Muscle of back (tissue), 13 donors: ENCODE measurements at places on chromosomes 5 and 9.
A peak's percentile ranks its signal among the peaks of the same experiment; 100 is the strongest.

DNA sequence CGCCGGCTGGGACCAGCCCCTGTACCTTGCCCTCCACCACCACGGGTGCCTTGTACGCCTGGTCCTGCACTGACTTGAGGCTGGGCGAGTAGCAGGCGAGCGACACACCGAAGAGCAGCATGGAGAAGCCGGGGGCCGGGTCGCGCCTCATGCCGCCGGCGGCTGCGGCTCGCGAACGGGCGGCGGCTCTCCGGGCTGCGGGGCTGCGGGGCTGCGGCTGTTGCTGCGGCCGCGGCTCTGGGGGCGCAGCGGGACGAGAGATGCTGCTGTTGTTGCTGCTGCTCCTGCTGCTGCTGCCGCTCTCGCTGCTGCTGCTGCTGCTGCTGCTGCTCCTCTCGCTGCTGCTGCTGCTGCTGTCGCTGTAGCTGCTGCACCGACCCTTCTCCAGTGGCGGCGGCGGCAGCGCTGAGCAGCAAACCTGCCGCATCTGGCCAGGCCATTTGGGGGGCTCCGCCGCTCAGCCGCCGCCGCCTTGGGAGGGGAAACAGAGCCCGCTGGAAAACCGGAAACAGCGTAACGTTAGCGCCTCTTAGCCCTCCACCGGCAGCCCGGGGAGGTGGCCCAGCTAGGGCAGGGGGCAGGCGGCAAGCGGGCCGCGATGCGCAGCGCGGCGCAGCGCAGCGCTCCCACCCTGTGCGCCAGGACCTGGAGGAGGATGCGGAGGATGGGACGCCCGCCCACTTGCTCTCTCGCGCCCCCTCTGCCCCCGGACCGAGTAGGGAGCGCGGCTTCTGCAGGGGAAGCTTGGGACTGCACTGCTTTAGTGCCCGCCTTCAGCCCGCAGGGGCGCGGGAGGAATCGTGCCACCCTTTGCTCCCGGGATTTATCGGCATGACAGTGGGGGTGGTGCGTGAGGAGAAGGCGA lies at the start of gene NRG2:
Gene NRG2 (minus strand): TSS at position 657 of the 865 bp plus-strand sequence.
- peak; percentile 31 for DNase-seq

DNA sequence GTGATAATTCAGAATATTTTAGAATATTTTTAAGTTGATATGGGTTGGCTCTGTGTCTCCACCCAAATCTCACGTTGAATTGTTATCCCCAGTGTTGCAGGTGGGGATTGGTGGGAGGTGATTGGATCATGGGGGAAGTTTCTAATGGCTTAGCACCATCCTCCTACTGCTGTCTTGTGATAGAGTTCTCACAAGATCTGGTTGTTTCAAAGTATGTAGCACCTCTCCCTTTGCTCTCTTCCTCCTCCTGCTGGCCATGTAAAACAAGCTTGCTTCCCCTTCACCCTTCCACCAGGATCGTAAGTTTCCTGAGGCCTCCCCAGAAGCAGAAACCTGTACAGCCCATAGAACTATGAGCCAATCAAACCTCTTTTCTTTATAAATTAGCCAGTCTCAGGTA lies 214.6 kb upstream of the C9orf72 start:
- DNase-seq: no peak

GRCh38 chr9:78221425-78221824 lies 14.4 kb upstream of the CEP78 start:
- DNase-seq: no peak

DNA sequence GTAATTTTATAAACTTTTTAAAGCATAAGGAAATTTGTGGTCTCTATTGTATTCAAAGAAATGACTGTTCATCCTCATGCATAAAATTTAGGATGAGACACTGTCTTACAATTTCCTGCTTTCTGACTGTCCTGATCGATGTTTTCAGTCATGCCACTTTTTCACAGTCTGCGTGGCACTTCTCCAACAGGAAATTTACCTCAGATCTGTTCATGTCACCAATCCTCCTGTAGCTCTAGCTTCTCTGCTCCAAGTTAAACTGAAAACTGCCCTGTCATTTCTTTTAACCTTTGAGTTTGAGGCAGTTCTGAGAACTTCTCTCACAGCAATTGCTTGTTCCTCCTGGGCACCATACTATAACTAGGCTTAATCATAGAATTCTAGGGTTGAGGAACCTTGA lies 455.1 kb downstream of the EFNA5 start:
- no peak for DNase-seq

DNA sequence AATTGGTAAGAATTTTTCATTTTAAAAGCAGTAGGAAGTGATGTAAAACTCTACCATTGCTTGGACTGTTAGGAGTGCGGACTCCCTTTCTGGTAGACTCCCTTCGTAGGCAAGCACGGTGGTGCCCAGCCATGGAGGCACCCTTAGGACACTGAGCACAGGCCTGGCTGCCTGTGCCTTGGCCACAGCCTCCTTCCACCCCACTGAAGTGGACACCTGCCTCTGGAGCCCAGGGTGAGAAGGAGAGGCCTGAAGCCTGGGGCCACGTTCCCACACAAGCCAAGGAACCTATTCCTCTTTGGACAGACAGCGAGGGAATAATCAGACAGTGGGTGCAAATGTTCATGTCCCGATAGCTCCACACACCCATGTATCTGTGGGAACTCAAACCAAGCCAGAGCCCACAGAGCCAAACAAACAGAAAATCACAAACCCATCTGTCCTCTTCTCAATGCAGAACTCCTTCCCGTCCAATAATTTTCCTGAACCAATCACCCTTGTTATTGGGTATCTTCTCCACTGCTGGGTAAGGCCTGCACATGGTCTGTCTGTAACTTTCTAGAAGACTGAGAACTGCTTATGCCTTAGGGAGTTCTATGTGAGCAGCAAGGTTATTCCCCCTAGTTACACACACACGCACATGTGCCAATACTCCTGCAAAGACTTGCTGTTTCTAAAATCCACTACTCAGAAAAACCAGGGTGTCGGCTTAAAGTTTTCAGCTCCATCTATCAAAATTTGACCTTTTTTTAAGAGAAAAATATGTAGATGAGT lies 45.2 kb downstream of the UBE2QL1 start:
- no peak for DNase-seq

- DNase-seq: no peak
These were observed 57.1 kb downstream of the MACROH2A1 start for GRCh38 chr5:135341696-135342550.

GRCh38 chr5:172445866-172446265 lies 8.5 kb downstream of the SH3PXD2B start:
- DNase-seq: no peak

- DNase-seq: peak; percentile 93
These were observed 101.7 kb upstream of the SPATA31D4 start for GRCh38 chr9:81826517-81826906.

DNA sequence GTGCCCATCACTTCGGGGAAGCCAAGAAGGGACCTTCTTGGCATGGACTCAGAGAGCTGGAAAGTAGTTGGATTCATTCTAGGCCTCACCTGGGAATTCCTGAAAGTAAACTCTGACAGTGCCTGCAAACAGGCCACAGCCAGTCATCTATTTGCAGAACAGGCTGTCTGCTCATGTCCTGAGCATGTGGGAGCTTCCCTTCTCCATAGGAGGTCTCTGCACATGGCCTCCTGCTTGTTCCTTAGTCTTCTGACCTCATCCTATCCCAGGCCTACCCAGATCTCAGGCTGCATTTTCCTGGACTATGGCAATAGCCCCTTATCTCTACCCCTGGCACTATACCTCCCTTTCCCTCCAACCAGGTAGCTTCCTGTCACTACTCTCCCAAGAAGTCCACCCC lies 67.2 kb upstream of the FSTL4 start:
- no peak for DNase-seq

DNA sequence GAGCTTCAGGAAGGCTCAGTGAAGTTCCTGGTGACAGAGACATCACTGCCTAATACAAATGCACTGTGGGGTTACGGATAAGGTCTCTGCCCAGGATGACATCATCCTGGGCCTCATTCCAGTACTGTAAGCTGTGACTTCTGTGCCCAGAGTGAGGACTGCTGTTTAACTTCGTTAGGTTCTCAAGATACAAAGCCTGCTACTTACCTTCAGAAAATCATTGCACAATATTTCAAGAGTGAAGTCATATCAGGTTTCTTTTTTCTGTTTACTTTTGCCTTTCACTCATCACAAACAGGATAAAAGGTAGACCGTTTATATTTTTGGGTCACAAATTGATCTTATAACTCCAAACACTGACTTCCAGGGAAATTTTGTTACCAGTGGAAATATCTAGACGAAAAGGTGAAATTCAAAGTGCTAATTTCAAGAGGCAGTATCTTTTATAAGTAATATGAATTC lies 241.2 kb downstream of the PIK3R1 start:
- peak; percentile 55 for DNase-seq

DNA sequence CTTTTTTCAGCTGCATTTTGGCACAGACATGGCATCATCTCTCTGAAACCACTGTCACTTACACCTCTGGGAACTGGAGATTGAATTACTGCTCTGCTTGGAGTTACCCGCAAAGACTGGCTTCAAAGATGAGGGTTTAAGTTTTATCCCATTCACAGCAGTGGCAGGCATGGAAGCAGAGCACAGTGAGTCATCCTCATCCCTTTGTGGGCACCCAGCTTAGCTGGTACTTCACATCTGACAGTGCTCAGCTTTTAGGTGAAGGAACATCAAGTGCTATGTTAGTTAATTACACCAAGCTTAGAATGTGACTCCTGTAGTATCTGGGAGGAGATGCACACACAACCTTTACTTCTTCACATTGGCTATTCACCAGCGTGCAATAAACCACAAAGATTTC lies 24.8 kb upstream of the ALDH1A1 start:
- no peak for DNase-seq

DNA sequence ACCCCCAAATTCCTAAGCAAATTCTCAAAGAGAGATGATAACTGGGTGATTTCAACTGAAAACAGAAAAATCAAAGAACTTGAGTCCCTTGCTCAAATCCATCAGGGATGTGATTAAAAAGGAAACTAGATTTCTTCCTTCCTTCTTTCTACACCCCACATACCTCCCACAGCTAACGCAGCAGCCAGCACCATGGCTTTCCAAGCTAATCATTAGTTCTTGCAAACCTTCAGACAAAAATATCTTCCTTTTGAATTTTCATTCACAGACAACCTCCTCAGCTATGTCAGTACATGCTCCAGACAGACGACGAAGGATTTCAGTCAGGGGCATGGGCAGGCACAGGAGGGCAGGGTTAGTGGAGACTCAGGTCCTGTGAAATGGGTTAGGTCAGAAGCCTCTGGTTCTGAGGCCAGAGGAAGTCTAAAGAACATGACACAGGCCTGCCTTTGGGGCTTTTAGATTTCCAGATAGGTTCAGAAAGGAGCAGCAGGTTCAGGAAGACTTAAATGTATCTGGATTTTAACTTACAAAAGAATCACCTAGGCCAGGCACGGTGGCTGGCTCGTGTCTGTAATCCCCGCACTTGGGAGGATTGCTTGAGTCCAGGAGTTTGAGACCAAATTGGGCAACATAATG lies 173.7 kb upstream of the NFIB start:
- no peak for DNase-seq

GRCh38 chr5:60811105-60811504 lies 33.0 kb downstream of the ELOVL7 start:
- DNase-seq: no peak

- no peak for DNase-seq
These were observed 13.2 kb upstream of the GFPT2 start for GRCh38 chr5:180366326-180366725.

DNA sequence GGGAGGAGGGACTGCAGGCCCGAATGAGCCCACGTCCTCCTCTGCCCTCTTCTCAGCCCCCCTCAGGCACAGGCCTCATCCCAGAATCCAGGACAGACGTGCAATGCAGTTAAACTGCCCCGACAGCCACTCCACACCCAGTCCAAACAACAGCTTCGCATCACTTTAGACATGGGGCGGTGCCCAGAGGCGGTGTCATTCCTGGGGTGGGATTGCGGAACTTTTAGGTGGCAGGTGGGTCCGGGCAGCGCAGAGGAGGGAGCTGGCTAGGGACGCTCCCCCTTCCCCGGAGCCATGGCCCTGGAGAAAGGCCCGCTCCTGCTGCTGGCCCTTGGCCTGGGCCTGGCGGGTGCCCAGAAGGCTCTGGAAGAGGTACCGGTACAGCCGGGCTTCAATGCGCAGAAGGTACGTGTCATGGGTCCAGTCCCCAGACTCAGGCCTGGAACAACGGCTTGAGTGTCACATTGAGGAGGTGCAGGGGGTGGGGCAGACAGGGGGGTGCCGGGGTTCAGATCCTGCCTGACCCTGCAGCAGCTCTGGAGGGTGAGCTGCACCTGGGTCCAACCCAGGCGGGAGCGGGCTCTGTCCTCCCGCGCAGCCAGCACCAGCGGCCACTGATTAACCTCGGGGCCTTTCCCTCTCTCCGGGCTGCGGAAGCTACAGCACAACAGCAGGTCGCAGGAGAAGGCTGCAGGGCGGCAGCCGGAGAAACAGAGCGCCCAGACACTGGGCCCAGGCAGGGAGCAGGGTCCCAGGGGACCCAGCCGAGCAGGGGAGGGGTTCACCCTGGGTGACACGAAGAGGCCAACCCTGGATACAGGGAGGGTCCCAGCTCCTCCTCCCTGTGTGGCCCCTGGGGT lies 25.2 kb downstream of the GLT6D1 start:
- DNase-seq: no peak

- DNase-seq: no peak
These were observed 11.3 kb downstream of the GDA start for GRCh38 chr9:72160446-72161123.

DNA sequence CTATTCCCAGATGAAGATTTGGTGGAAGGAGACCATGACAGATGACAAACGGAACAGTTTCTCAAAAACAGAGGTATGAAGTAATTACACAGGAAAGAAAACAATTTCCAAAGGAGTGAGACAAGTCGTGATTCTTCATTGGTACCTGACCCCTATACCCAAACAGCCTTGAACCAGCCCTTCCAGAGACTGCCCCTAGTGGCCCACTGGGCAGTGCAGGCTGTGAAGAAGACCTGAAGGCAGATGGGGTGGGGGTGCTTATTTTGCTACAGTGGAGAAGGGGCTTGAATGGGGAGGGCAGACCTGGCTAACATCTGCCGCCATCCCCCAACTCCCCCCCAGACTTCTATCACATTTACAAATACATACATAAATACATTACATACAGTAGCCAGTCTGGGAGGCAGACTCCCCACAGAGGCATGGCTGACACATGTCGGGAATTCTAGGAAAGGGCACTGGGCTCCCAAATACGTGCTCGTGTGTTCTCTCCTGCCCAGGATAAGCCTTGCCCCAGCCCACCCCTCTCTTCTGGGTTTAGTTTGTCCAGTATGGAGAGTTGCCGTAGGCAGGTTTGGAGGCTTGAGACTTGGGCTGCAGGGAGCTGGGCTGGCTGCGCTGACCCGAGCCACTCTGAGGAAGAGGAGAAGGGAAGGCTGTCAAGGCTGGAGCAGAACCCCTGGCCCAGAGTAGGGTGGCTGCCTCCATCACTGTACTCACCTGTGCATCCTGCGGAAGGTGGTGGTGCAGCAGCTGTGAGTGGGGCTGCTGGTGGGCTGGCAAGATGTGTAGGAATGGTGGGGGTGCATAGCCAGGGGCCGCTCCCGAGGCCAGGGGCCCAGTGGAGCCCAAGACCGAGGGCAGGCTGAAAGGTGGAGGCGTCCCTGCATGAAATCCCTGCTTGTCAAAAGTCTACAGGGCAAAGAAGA lies 105.3 kb downstream of the UBE2R2 start:
- no peak for DNase-seq

DNA sequence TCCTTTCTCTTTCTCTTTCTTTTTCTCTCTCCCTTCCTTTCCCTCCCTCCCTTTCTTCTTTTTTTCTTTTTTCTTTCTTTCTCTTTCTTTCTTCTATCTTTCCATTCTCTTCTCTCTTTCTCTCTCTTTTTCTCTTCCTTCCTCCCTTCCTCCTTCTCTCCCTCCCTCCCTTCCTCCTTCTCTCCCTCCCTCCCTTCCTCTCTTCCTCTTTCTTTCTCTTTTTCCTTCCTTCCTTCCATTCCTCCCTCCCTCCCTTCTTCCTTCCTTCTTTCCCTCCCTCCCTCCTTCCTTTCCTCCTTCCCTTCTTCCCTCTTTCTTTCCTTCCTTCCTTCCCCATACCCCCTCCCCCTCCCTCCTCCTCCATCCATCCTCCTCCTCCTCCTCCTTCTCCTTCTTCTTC lies 243.3 kb upstream of the CTNND2 start:
- no peak for DNase-seq
